CD4-positive, alpha-beta T cell treated with Interleukin-1 beta for 1 hour (primary cell): ENCODE measurements at places on chromosomes 1 and 21.

- no peak for DNase-seq
Observed at GRCh38 chr1:18819203-18819602, 40.3 kb downstream of the TAS1R2 start.

DNA sequence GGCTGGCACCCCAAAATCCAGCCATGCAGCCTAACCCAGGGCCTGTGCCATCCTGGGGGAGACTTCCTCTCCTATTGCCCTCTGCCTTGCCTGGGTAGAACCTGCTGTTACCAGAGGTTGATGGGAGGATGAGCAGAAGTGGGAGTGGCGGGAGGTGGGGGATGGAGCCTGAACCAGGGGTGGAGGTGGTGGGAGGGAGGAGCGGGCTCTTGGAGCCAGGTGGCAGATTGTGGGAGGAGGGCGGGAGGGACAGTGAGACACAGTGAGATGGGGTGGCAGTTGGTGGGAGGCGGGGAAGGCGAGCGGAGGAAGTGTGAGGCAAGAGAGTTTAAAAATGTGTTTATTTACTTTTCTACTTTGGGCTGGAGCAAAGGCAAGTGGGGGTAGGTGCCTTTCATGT, 87.3 kb downstream of the KCNJ6 start:
- no peak for DNase-seq

DNA sequence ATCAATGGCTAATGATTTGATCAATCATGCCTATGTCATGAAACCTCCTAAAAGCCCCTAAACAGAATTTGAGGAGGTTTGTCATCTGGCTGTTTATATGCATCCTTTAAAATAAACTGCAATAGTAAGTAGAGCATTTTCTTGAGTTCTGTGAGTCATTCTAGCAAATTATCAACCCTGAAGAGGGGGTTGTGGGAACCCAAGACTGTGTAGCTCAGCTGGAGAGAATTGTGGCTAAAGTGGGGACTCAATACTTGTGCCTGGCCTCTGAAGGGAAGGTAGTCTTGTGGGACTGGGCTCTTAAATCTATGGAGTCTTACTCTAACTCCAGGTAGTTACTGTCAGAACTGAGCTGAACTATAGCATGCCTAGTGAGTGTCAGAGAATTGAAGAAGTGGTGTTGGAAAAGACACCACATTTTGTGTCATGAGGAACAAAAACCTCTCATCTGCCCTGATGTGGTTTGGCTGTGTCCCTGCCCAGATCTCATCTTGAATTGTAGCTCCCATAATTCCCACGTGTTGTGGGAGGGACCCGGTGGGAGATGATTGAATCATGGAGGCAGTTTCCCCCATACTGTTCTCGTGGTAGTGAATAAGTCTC, 402.4 kb downstream of the USH2A start:
- no peak for DNase-seq

DNA sequence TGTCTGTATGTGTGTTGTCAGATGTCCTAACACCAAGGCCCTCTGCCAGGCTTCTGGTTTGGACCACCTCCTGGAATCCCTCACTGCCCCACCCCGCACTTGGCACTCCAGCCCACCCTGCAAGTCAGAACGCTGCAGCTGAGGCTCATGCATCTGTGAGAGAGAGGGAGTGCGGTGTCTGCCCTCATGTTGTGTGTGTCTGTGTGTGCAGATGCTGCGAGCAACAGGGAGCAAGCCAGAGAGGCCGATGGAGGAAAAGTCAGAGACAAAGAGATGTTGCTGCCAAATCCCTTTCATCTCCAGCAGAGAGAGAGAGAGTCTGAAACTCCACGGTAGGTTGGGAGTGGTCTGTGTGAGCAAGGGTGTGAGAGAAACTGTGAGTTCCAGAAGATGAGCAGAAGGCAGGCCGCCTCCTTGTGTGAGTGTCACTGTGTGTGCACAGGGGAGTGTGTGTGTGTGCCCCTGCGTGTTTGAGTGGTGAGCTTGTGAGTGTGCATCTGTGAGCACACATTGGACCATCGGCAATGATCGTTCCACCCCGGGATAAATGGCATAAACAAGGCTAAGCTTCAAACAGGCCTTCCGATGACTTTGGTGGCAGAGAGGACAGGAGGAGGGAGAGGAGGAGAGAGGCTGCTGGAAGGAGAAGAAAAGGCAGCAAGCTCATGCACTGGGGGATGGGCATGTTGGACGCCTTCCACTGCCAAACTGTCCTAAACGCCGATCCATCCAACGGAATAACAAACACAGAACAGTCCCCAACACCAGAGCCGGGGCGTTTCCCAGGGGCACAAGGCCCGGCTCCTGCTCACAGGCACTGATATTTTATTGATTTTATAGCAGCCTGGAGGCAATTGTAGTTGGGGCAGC, 99.2 kb upstream of the GRIK3 start:
- no peak for DNase-seq

DNA sequence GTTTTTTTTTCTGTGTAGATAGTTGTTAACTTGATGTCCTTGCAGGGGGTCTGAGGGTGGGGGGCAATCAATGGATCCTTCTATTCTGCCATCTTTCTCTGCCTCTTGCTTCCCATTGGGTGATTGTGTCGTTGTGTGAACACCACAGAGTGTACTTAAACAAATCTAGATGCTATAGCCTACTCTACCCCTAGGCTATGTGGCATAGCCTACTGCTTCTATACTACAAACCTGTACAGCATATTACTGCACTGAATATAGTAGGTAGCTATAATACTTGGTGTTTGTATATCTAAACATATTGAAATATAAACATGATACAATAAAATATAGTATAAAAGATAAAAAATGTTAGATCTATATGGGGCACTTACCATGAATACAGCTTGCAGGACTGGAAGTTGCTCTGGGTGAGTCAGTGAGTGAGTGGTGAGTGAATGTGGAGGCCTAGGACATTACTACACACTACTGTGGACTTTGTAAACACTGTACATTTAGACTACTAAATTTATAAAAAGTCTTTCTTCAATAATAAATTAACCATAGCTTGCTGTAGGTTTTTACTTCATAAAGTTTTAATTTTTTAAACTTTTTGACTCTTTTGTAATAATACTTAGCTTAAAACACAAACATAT, 105.4 kb downstream of the CENPF start:
- DNase-seq: no peak

GRCh38 chr1:89262643-89263042, 10.0 kb downstream of the GBP5 start:
- DNase-seq: no peak

GRCh38 chr1:64687725-64688327, 57.0 kb upstream of the RAVER2 start:
- peak; percentile 44 for DNase-seq

GRCh38 chr1:171110621-171111326, 20.1 kb downstream of the FMO3 start:
- DNase-seq: no peak

- no peak for DNase-seq
Observed at GRCh38 chr1:228373004-228373680, 33.5 kb downstream of the TRIM11 start.

DNA sequence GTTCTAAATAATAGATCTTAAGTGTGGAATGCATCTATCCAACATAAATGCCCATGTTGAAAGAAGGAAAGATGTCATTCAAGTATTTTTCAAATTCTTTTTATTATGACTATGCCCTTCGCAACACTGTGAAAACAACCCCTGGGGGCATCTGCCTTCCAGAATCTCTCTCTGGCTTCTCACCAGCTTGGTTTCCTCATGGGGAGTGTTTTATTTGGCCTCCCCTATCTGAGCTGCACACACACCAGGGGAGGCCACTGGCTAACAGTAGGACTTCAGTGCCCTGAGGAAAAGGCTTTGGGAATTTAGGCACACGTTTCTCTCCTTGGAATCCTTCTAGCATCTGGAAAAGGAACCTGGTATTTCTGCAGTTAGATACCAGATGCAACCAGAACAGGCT, 130.6 kb downstream of the EDEM3 start:
- no peak for DNase-seq

DNA sequence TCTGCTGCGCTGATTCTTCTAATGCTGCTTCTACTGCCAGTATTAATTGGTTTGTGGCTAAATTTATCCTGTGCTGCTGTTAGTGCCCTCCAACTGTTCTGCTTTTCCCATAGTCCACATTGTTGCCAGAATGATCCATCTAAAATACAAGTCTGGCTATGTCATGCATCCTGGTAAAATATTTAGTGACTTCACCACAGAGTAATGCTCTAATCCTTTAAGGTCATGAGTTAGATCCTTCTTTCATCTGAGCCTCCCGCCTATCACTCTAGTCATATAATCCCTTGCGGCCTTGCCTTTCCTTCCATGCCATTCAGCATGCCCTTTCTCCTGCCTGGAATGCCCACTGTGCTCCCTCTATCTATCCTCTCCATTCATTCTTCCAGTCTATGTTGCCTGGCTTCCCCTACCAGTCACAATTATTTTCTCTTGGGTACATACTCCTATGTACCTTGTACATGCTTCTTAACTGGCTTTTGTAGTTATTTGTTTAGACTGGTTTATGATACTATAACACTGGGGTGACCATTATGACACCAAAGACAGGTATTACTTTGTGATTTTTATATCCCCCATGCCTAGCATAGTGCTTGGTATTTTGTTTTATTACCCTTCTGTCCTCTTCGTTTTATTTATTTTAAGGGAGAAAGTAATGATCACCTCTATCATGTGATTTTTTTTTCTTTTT, 144.0 kb downstream of the MAGI3 start:
- DNase-seq: no peak

DNA sequence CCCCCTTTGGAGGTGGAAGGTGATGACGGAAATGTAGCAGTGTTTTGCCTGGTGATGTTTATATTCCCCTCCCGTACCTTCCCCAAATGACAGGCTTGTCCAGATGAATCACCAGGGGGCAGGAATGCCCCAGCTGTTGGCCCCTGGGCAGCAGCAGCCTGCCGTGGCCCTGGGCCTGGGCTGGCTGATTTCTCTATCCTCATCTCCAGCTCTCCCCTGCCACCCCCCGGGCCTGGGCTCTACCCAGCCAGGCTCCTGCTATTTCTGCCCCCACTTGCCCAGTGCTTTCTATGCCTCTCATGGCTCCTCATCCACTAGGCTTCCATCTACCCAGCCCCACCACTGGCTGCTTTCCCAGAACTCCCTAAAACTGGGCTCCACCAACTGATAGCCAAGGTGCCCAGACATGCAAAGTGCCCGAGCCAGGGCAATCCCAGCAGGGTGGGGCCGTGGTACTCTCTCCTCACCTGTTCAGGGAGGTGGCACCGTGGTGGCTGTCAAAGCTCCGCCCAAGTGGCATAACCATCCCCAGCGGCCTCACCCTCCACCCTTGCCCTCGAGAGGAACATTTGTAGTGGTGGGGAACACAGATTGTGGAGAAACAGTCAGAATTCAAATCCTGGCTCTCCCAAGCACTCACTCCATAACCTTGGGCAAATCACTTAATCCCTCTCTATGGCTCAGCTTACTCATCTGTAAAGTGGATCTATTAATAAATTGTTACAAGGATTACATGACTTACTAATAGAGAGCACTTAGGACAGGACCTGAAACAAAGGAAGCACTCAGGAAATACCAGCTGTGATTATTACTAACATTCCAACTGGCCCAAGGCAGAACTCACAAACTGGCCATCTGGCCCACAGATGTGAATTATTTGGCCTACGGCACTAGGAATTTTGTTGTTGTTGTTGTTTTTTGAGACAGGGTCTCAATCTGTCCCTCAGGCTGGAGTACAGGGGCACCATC, 12.8 kb upstream of the ECE1 start:
- DNase-seq: no peak

GRCh38 chr1:53878492-53879105, 11.0 kb downstream of the YIPF1 start:
- no peak for DNase-seq

GRCh38 chr1:31549809-31550620, 26.3 kb upstream of the TINAGL1 start:
- no peak for DNase-seq

- no peak for DNase-seq
Observed at GRCh38 chr1:111227851-111228747, 586 bp downstream of the CHI3L2 start.

GRCh38 chr1:72197786-72198185, 84.6 kb downstream of the NEGR1 start:
- DNase-seq: no peak

DNA sequence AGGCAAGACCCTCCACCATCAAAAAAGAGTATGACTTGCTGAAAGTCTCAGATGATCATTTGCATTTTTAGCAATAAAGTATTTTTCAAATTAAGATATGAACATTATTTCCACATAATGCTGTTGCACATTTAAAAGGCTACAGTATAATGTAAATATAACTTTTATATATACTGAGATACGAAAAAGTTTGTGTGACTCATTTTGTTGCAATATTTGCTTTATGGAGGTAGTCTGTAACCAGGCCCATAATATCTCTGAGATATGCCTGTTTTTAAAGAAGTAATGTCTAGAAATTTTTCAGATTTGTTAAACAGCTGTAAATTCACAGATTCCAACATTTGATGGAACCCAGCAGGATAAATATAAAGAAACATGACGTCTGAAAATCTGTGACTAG, 86.7 kb downstream of the MAN1A2 start:
- DNase-seq: no peak

DNA sequence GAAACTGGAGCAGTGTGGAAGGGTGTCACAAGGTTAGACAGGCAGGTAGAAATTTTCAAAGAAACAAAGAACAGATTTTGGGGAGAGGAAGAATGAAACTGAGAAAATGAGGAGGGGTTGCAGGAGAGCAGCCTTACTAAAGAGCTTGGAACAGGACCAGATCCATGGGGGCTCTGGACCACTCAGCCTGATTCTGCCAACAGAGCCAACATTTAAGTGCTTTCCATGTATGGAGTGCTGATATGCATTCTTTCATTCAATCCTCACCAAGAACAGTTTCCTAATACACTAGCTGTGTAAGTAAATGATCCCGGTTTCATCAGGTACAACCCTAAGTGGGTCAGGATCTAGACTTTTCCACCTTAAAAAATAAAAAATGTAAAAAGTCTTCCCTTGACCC, 16.2 kb downstream of the LPGAT1 start:
- no peak for DNase-seq

GRCh38 chr1:36560621-36561360, 78.1 kb upstream of the CSF3R start:
- DNase-seq: no peak

- DNase-seq: no peak
Observed at GRCh38 chr1:212621949-212622305, 13.4 kb downstream of the ATF3 start.

DNA sequence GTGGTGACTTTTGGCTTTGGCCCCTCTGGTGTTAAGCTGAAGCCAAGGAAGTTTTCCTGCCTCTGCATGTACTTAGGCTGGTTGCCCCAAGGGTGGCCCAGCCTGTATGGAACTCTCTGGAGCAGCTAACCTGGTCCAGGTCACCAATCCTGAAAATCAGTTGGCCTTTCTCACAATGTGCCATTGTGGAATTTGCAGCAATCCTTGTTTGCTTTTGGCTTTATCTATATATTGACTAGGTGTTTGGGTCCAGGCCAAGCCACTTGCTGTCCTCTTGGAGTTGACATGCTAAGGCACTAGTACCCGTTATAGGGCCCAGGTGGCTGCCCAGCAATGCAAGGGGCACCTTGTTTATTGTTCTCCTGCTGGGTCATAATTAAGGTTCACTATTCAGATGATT, 124.6 kb downstream of the CAMTA1 start:
- no peak for DNase-seq

- no peak for DNase-seq
Observed at GRCh38 chr21:28226563-28226962, 766.1 kb downstream of the LTN1 start.
